Tibial nerve (tissue), 4 donors: ENCODE measurements at places on chromosomes 1 and 21. TPM values are rescaled to one million over a fixed set of nuclear protein-coding genes. Genes with fewer than 3 reads are reported as not detected.

GRCh38 chr1:207429963-207430362 is 24.2 kb upstream of the CR2 start:
- no peak for DNase-seq

DNA sequence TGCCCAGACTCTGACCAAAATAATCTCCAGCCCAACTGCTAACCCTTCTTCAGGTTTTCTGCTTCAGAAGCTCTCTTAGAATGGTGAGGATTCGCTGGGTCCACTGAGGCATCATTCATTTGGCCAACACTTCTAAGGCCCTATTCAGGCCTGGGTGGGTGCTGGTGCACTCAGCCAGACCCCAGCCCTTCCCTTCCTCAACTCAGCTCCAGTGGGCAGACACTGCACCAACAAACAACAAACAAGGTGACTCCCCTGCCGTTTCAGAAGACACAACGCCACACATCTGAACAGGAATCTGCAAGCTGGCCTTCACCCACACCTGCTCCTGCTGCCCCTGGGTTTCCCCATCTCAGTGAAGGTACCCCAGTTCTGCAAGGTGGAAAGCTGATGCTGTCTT is 6.0 kb downstream of the HEYL start:
- no peak for DNase-seq

DNA sequence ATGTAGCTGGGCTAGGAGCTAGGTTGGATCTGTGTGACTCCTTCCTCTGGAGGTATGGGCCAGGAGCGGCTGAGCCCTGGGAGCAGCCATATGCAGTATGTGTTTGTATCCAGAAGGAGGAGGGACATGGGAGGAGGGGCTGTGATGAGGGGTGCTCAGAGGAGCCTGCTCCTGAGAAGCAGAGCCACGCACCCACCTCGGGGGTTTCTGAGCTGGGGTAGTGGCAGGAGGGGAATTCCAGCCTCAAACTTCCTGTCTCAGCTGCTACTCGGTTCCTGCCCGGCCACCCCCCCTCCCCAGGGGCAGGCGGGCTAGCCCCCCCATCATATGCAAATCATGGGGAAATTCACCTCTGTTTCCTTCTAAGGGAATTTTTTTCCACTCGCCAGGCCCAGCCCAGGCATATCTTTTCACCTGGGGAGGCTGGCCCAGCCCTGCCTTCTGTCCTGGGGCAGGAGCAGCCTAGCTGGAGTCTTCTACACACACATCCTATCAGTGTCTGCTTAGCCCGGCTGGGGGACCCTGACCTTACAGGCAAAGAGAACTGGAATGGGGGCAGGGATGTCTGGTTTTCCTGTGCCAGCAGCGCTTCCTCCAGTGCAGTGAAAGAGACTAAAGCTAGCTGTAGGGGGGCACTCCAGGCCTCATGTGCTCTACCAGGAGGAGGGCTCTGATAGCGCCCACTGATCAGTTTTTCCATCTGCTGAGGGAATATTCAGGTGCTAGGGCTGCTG is 3.0 kb downstream of the ZC3H12A start:
- no peak for DNase-seq

DNA sequence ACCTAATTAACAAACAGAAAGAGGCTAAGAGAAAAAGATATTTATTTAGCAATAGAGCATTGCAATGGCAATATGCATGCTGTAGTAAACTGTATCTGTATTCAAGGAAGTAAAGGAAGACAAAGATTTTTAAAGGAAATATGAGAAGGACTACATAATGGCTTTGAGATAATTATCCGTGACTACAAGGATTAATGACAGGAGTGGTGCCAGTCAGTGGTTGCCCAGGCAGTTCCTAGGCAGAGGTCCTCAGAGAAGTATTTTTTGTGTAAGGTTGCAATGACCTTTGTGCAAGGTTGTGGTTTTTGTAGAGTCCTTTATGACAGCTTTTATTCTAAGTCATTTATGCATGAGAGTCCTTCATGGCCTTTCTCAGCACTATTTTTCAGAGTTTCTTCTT is 711.1 kb upstream of the CHRM3 start:
- DNase-seq = no peak

DNA sequence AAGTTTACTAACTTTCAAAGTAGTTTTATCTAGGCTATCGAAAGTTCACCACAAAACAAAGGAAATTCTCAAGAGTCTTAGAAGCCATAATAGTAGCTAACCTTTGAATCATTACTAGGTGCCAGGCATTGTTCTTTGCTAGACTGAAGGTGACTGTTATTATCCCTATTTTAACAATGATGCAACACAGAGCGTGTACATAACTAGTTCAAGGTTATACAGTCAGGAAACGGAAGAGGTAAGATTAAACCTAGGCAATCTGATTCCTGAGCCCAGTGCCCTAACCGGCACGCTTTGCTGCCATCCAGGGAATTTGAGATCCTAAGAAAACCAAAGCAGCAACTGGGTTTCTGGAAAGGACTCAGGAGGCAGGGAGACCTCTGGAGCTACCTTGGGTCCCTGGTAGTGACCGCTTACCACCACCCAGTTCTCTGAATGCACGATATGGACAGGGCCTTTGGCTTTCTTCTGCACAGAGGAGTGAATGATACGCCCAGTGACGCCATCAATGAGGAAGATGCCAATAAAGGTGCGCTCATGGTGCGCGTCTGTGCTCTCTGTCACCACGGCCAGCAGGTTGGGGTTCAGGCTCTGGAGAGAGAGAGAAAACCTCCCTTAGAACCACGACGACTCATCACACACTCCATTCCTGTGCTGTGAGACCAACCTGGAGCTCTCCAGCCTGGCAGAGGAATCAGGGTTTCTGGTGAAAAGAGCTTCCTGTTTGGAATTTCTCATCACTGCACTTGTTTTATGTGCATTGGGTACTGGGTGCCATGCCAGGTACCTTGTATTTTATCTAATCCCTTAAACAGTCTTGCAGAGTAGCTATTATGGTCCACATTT is 13.1 kb upstream of the UBR4 start:
- no peak for DNase-seq

- DNase-seq = no peak
Observed at GRCh38 chr21:20418353-20418752, 579.9 kb upstream of the NCAM2 start.

DNA sequence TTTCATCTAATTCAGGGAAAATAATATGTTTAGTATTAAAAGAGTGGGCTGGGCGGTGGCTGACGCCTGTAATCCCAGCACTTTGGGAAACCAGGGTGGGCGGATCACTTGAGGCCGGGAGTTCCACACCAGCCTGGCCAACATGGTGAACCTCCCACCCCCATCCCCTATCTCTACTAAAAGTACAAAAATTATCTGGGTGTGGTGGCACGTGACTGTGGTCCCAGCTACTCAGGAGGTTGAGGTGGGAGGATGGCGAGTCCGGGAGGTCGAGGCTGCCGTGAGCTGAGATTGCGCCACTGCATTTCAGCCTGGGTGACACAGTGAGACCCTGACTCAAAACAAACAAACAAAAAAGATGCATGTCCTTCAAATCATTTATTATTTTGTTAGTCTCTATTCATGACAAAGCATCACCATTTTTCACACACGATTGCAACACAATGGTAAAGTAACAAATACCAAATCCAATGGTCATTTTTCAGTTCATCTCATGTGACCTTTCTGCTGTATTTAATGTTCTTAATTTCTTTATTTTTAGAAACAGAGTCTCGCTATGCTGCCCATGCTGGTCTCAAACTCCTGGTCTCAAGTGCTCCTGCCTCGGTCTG is 1.0 kb downstream of the MSH4 start:
- DNase-seq = no peak

GRCh38 chr1:119429687-119430086 is 14.7 kb downstream of the HSD3B2 start:
- no peak for DNase-seq

OTUD3 gene
- 5.7 TPM for total RNA-seq

TDRD10 gene
- total RNA-seq = 9.0 TPM

HSD3B1 gene
- not detected for total RNA-seq

ELOVL1 gene
- 48.9 TPM for total RNA-seq

AKNAD1 gene
- 4.6 TPM for total RNA-seq

PALMD gene
- total RNA-seq = 67.3 TPM

SLC6A17 gene
- total RNA-seq = not detected

PCSK9 gene
- total RNA-seq = 0.44 TPM

CD48 gene
- total RNA-seq = 2.4 TPM
